NCI-H146 (cell line): ENCODE measurements at places on chromosomes 4 and X.

GRCh38 chrX:110755061-110755460 is 40.6 kb downstream of the CHRDL1 start:
- DNase-seq = no peak

DNA sequence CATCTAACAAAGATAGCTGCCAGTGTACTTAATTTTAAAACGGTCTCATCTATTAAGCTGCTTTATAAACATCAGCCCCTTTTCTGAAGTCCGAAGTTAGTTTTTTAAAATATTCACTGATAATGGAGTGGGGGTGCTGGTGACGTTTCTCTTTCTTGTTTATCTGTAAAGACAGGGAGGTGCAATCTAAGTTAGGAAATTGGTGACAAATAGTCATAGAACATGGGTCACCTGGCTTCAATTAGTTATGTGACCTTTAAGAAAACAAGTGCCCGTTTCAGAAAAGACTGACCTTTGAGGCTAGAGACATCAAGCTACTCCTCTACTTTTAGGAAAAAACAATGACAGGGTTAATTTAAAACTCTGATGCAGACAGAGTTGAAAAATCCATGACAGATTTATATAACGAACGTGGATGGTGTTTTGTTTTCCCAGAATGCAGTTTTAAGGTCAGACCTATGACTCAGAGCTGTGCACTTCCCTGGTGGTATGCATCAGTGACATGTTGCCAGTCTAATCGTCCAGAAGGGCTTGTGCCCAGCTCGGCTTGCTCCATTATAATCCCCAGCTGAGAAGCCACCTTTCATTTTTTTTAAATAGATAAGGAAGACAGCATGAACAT is 38.2 kb downstream of the FHL1 start:
- DNase-seq = no peak

DNA sequence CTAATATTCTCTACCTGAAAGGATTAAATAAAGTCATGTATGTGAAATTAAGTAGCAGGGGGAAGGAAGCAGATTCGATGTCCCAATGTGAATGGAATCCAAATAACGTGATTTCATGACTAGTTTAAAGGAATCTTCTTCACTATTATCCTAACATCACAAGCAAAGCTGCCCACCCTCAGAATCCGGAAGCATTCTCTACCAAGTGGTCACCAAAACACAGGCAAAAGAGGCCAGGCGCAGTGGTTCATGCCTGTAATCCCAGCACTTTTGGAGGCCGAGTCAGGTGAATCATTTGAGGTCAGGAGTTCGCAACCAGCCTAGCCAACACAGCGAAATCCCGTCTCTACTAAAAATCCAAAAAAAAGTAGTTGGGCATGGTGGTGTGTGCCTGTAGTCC is 212.9 kb downstream of the LDB2 start:
- DNase-seq = no peak

DNA sequence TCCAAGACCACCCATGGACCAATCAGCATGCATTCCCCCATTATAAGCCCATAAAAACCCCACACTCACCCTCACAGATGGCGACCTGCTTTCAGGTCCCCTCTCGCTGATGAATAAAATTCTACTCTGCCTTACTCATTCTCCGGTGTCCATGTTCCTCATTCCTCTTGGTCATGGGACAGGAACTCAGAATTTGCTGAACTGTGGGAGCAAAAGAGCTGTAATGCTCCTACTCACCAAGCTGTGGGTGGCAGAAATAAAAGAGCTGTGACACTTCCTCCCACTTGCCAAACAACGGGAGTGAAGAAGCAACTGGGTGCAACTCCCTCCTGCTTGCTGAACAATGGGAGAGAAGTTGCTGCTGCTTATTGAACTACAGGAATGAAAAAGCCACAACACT is 168.5 kb upstream of the PCDH18 start:
- no peak for DNase-seq

GRCh38 chr4:87982446-87983010 is 7.0 kb downstream of the SPP1 start:
- no peak for DNase-seq

DNA sequence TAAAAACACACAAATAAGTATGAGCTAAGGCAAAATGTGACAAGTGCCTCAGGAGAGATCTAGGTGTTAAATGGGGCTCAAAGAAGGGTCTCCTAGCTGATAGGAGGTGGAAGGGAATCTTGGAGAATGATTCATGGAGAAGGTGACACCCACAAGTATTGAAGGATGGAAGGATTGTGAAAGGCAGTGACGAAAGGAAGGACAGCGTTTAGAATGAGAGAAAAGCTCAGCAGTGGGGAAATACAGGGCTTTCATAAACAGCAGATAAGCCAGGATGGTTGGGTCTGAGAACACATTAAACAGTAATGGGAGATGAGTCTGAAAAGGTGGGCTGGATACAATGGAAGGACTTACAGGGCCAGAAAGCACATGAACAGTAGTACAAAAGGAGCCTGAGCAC is 11.5 kb downstream of the ANXA5 start:
- DNase-seq = no peak

- peak; percentile 99 for DNase-seq
Observed at GRCh38 chrX:48539345-48540027, at the start of gene TBC1D25. Gene TBC1D25, plus strand, starts transcription at chrX:48539714. Its CDS starts 84 bp downstream, at chrX:48539798.

- no peak for DNase-seq
Observed at GRCh38 chrX:75107863-75108509, 48.1 kb downstream of the ABCB7 start.

GRCh38 chrX:150940844-150941495 is 42.2 kb upstream of the HMGB3 start:
- no peak for DNase-seq

DNA sequence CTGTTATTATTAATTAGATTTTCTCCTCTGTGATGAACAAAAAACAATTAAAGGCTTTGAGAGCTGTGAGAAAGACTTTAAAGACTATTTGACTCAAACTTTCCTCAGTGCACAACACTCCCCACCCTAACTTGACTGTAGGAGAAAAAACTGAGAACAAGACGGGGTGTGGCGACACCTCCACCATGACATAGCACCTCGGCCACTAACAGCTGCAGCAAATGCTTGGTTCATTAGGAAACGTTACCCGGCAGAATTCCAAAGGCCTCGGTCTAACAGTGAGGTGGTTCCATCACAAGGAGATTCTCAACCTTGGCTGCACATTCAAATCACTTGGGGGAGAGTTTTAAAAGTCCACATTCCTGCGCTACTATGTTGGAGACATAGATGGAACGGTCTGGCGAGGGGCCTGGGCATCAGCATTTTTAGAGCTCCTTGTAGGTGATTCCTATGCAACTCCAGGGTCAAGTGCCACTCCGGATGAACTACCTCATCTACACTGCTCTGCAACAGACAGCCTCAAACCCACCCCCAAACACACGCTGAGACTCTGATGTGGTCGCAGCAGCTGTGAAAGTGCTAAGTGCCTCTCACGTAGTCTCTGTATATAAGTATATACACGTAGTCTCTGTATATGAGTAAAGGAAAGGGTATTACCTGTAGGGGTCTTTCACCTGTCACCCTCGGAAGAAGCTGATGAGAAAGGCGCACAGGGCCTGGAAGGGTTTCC is 1.0 kb downstream of the FGFBP2 start:
- DNase-seq = no peak

- DNase-seq = no peak
Observed at GRCh38 chrX:114976292-114976691, 41.1 kb downstream of the IL13RA2 start.

DNA sequence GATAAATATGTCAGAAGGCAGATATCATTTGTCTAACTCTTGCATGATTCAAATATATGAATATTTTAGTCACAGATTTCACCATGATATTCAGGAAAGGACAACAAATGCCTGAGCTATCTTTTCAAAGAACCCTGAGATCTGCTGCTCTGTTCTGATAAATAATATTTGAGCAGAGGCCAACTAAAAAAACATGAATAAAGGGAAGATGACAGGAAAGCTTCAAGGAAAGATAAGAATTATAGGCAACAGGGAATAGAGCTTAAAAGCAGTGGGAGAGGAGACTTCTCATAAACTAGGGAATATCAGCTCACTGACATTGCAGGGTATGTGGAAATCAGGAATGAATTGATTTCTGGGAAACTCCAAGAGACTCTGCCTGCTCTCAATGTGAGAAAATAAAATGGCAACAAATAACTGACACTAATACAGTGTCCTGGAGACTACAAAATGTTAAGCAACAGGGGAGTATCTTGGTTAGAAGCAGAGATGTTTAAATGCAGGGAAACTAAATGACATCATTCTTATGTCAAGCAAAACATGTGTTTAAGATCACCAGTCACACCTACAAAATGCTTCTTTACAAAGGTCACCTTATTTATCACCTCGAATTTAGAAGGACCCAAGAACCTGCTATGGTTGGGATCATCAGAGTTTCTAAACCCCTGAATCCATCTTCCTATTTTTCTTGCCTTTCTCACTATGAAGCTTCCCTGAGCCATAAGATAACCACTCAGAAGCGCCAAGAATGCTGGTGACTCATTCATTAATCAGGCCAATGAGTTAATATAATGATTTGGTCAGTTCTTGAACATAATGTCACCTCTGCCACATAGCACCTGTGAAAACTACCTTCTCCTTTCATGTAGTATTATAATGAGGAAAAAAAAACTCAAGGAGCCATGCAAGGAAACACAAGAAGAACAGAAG is 78.1 kb downstream of the NDST3 start:
- DNase-seq = no peak

- no peak for DNase-seq
Observed at GRCh38 chr4:153010146-153010545, 74.0 kb downstream of the FHDC1 start.

DNA sequence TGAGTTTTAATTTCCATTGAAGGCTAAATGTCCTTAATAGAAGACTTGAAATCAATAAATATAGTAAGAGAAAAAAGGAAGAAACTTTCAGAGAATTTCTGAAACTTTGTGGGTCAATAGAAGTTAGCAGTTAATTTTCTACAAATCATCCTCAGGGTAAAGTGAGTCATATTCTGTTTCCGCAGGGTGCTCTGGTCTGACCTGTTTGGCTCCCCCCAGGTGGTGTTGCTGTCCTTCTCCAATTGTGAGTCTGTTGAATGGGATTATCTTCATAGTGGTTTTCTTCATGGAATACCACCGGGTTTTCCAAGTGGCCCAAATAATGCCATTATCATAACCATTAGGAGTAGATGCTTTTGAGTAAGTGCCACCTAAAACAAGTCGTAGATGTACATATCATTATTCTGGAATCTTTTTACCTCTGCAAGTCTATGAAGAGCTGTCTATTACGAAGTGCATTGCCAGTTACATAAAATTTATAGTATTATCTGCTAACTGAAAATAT is 7.7 kb downstream of the FGG start:
- DNase-seq = no peak

- no peak for DNase-seq
Observed at GRCh38 chr4:183328832-183329231, 6.6 kb upstream of the CLDN24 start.

GRCh38 chrX:41516456-41516855 is 69.3 kb downstream of the NYX start:
- no peak for DNase-seq
